ENCODE measurements at places on chromosomes 5 and 9. TPM values are rescaled to one million over a fixed set of nuclear protein-coding genes. Genes with fewer than 3 reads are reported as not detected.

WWC1 gene
- total RNA-seq, result 183 TPM

COL15A1 gene
- total RNA-seq, result 0.68 TPM

IFNA21 gene
- not detected for total RNA-seq

RNF224 gene
- 0.36 TPM for total RNA-seq

DNA sequence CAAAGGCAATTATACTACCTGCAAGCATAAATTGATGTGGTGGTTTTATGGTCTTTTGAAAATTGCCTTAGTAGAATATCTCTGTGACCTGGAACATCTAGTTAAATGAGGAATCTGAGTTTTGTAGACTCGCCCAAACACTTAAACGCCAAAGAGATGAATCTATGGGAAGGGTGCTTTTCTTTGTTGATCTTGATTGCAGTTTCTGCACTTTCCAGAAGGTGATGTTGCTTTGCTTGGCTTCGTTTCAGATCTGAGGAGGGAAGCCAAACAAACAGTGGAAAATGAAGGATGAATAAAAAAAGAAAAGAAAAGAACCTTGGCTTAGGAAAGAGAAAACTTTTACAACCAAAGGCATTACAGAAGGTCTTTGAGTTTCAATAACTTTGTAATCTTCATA lies 1021.2 kb downstream of the NR2F1-AS1 start:
- DNase-seq, result no peak

GRCh38 chr5:131285703-131286399 lies 22.0 kb downstream of the CDC42SE2 start:
- DNase-seq, result no peak

DNA sequence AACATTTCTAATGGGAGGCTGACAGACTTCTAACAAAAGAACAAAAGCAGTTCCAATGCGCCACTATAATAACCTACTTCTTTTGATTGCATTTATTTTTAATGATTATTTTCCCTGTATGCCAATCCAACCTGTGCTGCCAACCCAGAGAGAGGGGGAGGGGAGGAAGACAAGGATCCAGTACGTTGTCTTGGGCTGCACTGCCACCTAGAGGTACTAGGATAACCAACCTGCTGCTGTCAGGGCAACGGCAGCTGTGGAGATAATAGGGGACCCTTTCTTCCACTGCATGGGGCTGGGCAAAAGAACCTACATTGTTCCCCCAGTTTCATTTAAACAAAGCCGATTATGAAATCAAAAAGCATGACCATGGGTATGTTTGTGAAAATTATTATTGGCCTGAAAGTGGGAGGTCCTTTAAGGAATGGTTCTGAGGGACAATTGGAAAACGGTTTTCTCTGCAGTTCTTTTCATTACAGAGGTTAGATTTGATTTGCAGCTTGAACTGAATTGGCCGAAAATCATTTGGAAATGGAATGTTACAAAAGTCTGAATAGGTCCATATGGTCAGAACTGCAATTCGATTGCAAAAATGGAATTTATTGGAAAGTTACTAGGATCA lies 101.3 kb downstream of the RASEF start:
- peak; percentile 77 for DNase-seq

DNA sequence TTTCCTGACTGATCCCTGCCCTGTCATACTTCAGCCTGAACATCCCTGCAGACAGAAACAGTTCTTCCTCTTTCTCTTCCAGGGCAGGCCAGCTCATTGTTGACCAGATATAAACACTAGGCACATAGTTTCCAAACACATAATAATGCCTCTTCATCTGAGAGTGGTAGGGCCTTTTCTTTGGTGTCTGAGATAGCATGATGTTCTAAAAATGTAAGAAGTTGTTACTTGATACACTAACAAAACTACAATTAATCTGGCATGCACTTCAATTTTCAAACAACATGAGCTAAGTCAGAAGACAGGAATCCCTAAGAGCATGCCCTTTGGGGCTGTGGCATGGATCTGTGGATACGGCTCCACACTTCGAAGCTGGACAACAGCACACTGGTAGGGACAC lies 246.6 kb downstream of the SPOCK1 start:
- no peak for DNase-seq

GRCh38 chr5:97547430-97547829 lies 364.4 kb upstream of the RIOK2 start:
- DNase-seq, result no peak

DNA sequence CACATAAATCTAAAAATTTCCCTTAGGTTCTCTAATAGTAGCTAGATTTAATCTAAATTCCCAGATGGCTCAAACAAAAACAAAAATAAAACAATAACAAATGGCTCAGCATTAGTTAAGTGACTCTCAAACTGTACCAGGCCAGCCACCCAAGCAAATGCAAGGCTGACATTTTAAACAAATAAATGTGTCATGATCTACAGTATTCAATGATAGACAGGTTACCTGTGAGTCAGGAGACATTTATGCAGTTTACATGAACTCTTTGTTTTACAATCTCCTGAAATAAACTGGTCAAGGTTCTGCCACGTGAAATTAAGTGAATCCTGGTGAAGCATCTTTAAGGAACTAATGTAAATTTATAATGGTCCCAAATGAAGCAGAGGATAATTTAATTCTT lies 580.2 kb upstream of the PTPRD start:
- no peak for DNase-seq

- no peak for DNase-seq
These were observed 104.0 kb downstream of the MTX3 start for GRCh38 chr5:79886925-79887655.
